ENCODE measurements at places on chromosomes 1 and 21. TPM values are rescaled to one million over a fixed set of nuclear protein-coding genes. Genes with fewer than 3 reads are reported as not detected.

The MIXL1 gene
- total RNA-seq = not detected

The ZDHHC18 gene
- total RNA-seq = 77.3 TPM

The SELL gene
- total RNA-seq = 92.7 TPM

The FMN2 gene
- not detected for total RNA-seq

The TBX15 gene
- not detected for total RNA-seq

The TDRD5 gene
- not detected for total RNA-seq

The PMF1 gene
- total RNA-seq = 113 TPM

The OPTC gene
- total RNA-seq = not detected

The SNX27 gene
- 31.6 TPM for total RNA-seq
